ENCODE measurements at places on chromosomes 3 and 15. TPM values are rescaled to one million over a fixed set of nuclear protein-coding genes. Genes with fewer than 3 reads are reported as not detected.

- no peaks in the 10 kb centered on the region for H3K4me1 ChIP-seq
- H3K27ac ChIP-seq: no peak overlapping the region
- no peak overlapping the region for H3K4me3 ChIP-seq
- no peaks in the 10 kb centered on the region for H3K36me3 ChIP-seq
- no peaks in the 10 kb centered on the region for H3K27me3 ChIP-seq
Observed at GRCh38 chr3:185207931-185208746, 45.7 kb downstream of the EHHADH start.

DNA sequence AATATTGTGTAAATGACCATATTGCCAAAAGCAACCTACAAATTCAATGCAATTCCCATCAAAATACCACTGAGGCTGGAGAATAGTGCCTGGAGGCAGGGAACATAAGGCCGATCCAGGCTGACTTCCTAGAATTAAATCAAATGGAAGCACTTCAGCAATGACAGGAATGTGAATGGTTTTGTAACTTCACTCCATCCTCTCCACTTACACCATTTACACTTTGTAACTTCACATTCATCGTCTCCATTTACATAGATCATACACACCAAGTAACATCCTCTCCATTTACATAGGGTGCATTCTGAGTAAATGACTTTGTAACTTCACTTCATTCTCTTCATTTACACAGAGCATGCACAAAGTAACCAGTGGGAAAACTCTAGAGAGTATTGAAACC, 11.6 kb downstream of the STRIT1 start:
- no peaks in the 10 kb centered on the region for H3K27me3 ChIP-seq
- H3K27ac ChIP-seq: no peak overlapping the region
- peak; percentile 6 for DNase-seq

DNA sequence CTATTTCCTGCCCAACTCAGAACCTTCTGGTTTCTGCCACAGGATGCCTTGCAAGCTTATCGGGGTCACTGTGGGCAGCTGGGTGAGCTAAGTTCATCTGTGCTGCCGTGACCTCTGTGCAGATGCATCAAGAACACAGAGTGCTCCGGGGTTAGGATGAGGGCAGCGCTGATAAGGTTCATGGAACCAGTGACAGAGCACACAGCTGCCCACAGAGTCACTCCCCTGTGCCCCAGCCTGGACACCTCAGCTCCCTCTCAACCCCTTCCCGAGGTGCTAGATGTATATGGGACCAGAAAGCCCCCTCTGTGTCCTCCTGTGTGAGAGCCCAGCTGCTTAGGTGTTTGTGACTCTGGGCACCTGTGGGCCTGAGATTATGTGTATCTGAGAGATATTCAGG, 15.8 kb upstream of the ALAS1 start:
- H3K4me1 ChIP-seq: peaks cover 12% of the 10 kb centered on the region
- H3K27ac ChIP-seq: no peak overlapping the region
- H3K36me3 ChIP-seq: no peaks in the 10 kb centered on the region
- no peak for DNase-seq
- H3K4me3 ChIP-seq: no peak overlapping the region
- H3K27me3 ChIP-seq: no peaks in the 10 kb centered on the region

DNA sequence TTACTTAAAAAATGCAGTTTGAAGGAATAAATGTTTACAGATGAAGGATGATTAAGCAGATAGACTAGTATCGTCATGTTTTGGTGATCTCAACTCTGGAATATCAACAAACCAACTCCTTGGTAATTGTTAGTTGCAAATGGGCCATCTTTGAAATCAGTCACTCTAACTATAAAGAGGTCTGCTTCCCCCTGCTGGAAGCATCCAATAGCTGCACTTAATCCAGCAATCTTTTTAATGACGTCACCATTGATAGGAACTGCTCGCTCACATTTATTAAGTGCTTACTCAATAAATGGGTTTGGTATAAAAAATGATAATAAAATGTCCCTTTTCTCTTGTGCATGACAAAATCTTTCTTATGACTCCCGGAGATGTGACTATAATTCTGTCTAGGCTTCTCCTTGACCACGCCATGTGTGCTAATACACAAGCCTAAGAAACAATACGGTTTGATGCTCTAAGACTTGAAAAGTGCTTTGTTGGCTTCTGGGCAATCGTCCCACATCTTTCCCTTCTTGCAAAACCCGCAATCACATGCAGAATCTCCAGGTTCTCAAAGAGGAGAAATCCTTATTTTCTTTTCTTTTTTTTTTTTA, 227.6 kb upstream of the POU1F1 start:
- no peak overlapping the region for H3K4me3 ChIP-seq
- H3K4me1 ChIP-seq: no peaks in the 10 kb centered on the region
- no peaks in the 10 kb centered on the region for H3K36me3 ChIP-seq
- H3K27ac ChIP-seq: no peak overlapping the region

DNA sequence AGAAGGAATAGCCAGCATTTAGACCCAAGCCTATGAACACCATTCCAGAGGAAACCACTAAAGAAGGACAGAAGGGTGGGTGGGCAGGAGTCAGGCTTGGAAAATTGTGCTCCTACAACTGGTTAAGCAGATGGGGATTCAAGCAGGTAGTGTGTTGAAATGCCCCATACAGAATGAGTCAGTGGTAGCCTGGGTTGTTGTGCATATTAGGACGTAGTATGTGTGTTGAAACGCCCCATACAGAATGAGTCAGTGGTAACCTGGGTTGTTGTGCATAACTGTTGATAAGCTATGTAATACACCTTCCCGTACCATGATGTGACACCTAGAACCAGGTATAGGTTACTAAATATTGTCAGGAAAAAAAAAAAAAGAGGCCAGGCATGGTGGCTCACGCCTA, 34.0 kb downstream of the MINDY4B start:
- no peaks in the 10 kb centered on the region for H3K4me1 ChIP-seq
- no peak overlapping the region for H3K4me3 ChIP-seq
- no peaks in the 10 kb centered on the region for H3K36me3 ChIP-seq
- DNase-seq: no peak

DNA sequence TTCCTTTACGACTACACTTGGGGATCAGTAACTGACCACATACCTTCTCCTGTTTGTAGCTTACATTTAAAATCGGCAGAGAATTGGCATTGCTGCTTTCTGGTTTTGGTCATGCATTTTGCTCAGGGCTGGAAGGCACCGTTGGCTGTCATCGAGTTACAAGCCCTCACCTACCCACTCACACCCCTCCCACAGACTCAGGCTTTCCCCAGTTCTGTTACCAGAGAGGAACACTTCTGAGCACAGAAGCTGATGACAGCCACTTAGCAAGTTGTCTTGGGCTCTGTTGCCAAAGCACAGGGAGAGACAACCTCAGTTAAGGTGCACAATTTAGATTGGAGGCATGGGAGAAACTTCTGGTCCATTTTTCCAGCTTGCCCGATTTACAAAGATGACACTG, 204.8 kb upstream of the TOPAZ1 start:
- peaks cover 5% of the 10 kb centered on the region for H3K4me1 ChIP-seq
- H3K36me3 ChIP-seq: no peaks in the 10 kb centered on the region
- H3K4me3 ChIP-seq: no peak overlapping the region
- DNase-seq: peak; percentile 84
- H3K27ac ChIP-seq: no peak overlapping the region
- H3K27me3 ChIP-seq: peaks cover 78% of the 10 kb centered on the region

DNA sequence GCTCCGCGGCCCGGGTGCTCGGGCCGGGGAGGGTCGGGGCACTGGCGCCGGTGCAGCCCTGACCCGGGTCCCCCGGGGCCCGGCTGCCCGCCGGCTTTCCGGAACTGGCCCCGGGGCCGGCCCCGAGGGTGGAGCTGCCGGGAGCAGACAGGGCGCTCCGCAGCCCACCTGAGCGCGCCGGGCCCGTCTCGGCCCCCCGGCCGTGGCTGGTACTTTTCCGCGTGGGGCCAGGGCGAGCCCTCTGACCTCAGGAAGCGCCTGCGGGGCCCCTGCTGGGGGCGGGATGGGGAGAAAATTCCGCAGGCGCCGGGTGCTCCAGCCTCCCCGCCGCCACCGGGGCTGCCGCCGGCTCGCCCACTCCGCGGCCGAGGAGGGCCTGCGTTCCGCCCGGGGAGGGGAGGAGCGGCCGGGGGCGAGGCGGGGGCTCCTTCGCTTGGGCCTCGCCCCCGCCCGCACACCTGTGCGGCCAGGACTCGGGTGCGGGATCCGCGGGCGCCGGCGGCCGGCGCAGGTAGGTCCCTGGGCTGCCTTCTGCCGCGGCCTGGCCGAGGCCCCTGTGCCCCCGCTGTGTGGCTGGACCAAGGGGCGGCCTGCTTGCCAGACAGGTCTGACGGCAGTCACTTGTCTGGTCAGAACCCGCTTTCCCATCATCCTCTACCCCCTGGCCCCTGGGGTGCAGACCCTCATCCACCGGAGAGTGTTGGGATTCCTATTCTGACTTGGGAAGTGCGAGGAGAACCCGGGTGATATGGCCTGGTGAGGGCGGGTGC, 3.5 kb downstream of the FURIN start:
- no peaks in the 10 kb centered on the region for H3K27me3 ChIP-seq
- peaks cover 6% of the 10 kb centered on the region for H3K36me3 ChIP-seq
- no peak for DNase-seq
- peak overlapping the region; percentile 69 for H3K4me3 ChIP-seq

The CHRFAM7A gene
- total RNA-seq: 2.0 TPM

The CLDN16 gene
- 0.18 TPM for total RNA-seq

The SKOR1 gene
- 1.1 TPM for total RNA-seq
